A673 (cell line): ENCODE measurements at places on chromosomes 5 and 9. TPM values are rescaled to one million over a fixed set of nuclear protein-coding genes. Genes with fewer than 3 reads are reported as not detected.

DNA sequence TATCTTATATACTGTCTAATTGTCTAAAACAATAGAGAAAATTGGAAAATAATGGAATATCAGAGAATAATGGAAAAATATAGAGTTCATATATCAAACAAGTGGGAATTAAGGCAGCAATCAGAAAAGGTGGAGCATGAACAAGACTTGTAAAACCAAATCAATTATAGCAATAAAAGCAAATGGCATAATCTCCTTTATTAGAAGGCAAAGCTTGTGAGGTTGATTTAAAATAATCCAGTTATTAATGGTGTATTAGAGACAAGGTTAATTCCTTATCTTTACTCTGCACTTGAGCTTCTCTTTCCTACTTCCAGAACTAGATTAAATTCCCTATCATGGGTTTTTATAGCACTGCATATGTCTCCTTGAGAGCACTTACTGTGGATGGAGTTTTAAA lies 64.1 kb downstream of the AMBP start:
- DNase-seq: no peak

DNA sequence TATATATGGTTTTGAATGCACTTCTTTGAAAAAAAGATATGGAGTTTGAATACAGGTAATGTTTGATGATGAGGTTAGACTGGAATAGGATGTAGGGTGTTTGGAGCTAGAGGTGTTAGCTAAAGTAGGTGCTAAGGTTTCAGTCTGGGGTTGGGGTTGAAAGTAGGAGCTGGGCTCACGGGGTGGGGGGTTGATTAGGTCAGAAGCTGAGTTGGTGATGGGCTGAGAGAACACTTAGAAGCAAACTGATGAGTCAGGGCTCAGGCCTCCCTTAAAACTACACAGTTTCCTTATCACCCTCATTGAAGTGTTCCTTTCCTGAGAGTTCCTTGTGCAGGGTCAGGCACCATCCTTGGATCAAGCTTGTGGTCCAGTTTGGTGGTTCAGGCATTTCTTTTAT lies 308.8 kb upstream of the ADAMTS16 start:
- DNase-seq: no peak

DNA sequence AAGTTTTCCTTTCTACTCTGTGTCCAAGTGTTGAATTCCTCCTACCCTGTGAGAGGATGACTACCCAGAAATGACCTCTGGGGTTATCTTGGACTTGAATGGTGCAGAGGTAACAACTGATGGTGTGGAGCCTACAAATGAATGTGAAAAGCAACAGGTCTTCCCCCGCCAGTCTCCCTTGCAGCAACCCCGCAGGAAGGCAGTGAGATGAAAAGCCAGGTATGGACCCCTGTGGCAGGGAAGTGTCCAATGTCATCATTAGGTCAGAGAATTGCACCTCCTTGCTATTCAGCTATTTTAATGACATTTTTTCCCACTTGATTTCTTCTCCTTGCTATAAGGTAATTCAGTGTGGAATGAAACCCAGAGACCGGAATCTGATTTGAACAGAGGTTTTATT lies 58.5 kb downstream of the MAT2B start:
- DNase-seq: no peak

SPATA31E1 gene
- total RNA-seq: not detected in 2 replicates

GRCh38 chr5:3852161-3852916 lies 256.7 kb downstream of the IRX1 start:
- DNase-seq: no peak

GRCh38 chr5:23895614-23896013 lies 388.2 kb downstream of the PRDM9 start:
- DNase-seq: no peak
